ENCODE measurements at places on chromosomes 16 and 17.

DNA sequence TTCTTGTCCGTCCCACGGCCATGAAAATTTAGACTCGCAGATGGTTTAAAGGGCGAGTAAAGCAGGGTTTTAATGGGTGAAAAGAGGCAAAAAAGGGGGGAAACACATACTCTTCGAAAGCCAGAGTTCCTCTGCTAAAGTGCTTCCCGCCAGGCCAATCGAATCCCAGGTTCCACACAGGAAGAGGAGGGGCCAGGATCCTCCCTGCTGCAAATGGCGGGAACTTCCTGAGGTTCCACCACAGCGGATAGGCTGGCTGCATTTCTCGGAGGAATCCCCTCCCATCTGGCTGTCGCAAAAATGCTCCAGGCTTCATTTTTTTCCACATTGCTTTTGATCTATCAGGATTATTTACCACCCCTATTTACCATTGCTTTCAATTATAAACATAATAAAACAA, 670.1 kb upstream of the CA10 start:
- DNase-seq: no peak

GRCh38 chr17:81090361-81091136, 55.6 kb downstream of the BAIAP2 start:
- peak; percentile 17 for DNase-seq

GRCh38 chr17:35825206-35825605, 15.9 kb downstream of the TAF15 start:
- no peak for DNase-seq

- DNase-seq: no peak
Measured at GRCh38 chr17:66570447-66571195, 264.3 kb upstream of the CACNG5 start.

DNA sequence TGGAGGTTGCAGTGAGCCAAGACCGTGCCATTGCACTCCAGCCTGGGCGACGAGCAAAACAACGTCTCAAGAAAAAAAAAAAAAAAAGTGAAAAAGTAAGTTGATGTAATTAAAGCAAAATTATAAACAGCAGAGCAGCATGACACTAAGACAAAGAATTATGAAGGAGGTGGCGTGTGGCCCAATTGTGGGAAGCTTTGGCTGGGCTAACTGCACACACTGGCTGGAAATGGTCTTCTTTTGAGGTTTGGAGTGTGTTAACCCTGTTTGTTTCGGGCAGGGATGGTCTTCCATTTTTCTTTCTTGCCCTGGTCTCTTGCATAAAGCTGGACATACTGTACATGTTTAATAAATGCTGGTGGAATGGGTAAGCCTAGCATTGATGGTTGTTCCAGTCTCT, 54.8 kb downstream of the RAP1GAP2 start:
- no peak for DNase-seq

DNA sequence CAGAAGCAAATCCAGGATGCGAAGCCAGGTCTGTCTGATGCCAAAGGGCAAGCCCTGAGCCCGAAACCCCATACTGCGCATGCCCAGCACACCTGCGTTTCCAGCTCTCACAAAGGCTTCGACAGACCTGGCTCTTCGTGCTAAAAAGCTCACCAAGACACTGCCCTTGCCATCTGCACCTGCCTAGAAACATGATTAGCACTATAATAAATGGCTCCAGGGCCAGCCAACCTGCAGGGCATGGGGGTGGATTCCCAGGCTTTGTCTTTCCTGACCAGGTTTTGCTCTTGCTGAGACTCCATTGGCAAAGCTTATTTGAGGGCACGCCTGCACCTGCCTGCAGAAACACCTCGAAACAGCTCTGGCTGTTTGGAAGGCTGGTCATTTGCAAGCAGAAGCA, 14.4 kb upstream of the PLD6 start:
- no peak for DNase-seq

DNA sequence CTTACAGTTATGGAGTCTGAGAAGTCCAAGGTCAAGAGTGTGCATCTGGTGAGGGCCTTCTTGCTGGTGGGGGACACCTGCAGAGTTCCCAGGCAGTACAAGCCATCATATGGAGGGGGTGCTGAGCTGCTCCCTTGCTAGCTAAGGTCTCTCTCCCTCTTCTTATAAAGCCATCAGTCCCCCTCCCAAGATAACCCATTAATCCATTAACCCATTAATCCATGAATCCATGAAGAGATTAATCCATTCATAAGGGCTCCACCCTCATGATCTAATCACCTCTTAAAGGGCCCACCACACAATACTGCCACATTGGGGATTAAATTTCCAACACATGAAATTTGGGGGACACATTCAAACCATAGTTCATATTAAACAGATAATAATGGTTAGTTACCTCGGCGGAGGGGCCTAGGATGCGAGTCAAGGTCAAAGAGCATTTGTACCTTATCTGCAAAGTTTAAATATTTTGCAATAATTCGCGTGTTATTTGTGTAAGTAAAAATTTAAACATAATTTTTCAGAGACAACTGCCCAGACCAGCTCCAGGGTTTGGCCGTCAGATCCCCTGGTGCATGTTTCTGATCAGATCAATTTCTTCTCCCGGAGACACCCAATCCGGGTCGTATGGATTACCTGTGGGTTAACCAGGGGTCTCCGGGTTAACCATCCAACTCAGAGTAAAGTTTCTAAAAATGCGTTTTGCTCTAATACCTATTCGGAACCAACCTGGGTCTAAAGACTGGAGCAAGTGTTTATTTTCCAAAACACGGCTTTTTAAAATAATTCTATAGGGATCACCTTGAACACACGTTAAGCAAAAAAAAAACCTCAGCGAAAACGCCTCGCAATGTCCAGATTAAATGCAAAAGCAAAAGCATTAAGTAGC, 740 bp upstream of the POLR3E start:
- no peak for DNase-seq

GRCh38 chr16:51755577-51756355, 604.7 kb upstream of the SALL1 start:
- no peak for DNase-seq

DNA sequence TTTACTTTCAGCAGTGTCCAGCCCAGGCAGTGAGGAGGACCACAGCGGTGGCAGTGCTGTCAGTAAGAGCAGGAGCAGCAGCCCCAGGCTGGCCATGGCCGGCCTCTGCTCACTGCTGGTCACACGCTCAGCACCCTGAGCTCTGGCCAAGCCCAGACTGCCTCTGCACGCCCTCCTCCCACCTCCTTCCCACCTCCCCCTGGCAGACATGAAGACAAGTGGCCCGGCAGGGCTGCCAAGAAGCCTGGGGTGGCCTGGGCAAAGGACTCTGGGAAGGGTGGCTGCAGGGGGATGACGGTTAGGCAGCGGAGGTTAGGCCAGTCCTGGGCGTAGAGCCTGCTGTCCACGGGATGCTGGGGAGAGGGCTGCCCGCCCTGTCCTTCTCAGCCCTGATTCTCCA, at the start of gene C16orf89:
TSS of gene C16orf89 (minus strand) at position 144 of the 400 bp plus-strand sequence. CDS start at position 96, 48 bp downstream.
- DNase-seq: no peak

DNA sequence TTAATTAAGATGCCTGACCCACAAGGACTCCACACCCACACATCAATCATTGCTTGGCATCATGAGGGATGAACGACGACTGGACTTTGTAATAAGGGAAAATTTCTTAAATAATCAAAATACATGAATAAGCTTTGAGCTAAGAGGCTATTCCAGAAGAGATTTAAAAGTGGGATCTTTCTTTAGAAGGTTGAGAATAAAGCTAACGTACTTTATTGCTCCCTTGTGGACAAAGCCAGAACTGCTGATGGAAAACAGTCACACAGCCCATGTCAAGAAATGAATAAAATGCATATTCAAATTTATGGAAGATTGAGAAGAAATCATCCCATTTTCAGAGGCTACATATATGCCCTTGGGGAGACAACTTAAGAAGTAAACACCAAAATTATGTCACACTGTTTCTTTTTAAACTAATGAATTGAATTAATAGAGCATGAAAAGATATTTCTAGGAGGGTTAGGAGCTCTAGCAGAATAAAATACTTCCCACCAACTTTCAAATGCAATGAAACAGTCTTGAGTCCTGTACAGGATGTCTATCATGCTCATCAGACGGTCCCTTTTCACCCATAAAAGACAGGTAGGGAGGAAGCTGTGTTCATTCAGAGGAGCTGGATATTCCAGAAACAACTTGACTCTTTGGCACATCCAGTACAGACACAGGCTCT, 60.2 kb upstream of the PHOSPHO1 start:
- no peak for DNase-seq

DNA sequence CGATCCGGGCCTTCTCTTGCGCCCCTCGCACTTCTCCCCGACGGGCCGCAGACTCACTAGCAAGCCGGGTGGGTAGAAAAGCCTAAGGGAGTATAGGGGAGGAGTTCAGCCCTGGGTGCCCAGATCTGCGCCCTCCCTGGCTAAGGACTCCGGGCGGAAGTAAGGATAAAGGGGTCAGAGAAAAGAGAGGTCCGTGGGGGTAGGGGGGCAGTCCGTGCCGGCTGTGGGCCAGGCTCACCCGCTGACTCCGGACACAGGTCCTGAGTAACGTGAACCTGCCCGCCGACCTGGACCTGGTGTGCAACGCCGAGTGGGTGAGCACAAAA, 1.8 kb downstream of the NAGS start:
- peak; percentile 8 for DNase-seq

- no peak for DNase-seq
Measured at GRCh38 chr17:52170963-52171572, 12.6 kb upstream of the CA10 start.

GRCh38 chr17:20121359-20122253, 112.4 kb downstream of the SPECC1 start:
- peak; percentile 55 for DNase-seq

- DNase-seq: no peak
Measured at GRCh38 chr16:66264311-66265047, 102.0 kb upstream of the CDH5 start.

DNA sequence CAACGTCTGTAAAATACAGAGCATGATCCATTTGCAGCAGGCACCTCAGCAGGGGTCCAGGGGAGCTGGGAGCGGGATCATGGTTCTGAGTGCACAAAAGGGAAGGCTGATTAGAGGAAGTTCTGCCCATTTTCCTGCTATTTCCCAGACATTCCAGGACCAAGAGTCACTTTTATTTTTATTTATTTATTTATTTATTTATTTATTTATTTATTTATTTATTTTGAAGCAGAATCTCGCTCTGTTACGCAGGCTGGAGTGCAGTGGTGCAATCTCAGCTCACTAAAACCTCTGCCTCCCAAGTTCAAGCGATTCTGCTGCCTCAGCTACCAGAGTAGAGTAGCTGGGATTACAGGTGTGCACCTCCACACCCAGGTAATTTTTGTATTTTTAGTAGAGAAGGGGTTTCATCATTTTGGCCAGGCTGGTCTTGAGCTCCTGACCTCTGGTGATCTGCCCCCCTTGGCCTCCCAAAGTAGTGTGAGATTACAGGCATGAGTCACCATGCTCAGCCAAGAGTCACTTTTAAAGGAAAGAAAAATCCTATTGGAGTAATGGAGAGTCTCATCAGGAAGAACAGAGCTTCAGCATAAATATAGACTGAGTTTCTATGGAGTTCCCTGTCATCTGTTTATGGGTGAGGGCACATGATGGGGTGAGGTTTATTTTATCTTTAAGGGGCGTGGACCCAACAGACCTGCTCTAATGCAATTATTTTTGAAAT, 355.2 kb downstream of the HAPSTR1 start:
- DNase-seq: no peak

GRCh38 chr17:58341861-58342475, 10.0 kb downstream of the SUPT4H1 start:
- DNase-seq: no peak

- no peak for DNase-seq
Measured at GRCh38 chr17:46106966-46107644, 86.1 kb downstream of the KANSL1 start.

GRCh38 chr16:64061621-64062020, 1060.2 kb downstream of the CDH11 start:
- no peak for DNase-seq

GRCh38 chr16:29674188-29674587, 4.8 kb upstream of the QPRT start:
- DNase-seq: no peak

DNA sequence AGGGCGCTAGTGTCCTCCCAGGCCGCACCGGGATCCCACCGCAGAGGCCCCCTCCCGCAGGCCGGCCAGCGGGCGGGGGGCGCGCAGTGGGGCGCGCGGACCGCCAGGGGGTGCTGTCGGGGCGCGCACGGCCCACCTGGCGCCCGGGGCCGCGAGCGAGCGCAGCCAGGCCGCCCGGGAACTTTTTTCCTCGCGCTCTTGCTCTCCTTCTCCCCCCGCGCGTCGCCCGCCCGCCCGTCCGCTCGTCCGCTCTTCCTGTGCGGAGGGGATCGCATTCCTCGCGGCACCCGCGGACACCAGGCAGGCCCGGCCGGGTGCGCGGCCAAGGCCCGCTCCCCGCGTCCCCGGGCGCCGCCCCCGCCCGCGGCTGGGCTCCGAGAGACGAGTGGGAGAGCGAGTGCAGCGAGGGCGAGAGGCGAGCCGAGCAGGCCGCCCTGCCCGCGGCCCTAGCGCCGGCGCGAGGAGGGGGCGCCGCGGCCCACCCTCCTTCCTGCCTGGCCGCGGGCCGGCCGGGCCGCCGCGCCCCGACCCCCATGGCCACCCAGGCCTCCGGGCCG, at the start of gene RAI1:
TSS of gene RAI1 (plus strand) at position 272 of the 557 bp plus-strand sequence. CDS start 111,491 bp downstream, outside the sequence.
- peak; percentile 58 for DNase-seq

DNA sequence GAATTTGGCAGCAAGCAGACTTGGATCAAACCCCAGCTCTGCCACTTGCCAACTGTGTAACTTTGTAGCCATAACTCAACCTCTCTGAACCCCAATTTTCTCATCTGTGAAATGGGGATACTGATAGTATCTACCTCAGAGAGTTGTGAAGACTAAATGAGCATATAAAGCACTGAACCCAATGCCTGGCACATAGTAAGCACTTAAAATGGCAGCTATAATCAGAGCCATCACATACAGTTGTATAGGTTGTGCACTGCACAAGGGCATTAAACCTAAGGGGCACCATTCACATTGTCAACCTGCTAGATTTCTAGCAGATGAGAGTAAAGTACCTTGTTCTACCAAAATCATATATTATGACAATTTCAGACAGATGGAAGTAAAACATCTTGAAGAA, 10.6 kb upstream of the CPNE2 start:
- DNase-seq: no peak

GRCh38 chr17:70863436-70864248, 694.3 kb downstream of the KCNJ2 start:
- no peak for DNase-seq

- DNase-seq: no peak
Measured at GRCh38 chr17:2398182-2398581, 2.7 kb downstream of the MNT start.

DNA sequence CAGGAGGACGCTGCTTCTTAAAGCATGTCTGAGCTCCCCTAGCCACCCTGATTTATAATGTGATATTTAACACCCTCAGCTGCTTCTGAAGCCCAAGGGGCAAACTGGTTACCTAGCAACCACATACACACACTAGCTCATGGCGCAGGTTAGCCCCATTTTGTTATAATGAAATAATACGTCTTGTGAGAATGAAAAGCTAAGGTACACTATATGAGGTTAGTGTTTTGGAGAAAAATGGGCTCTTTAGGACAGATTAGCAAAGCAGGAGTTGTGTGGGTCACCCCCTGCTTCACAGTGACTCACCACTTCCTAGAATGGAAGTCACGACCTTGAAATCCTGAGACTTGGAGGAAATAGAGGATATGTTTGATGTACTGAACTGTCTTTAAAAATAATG, 404.8 kb upstream of the HSBP1 start:
- DNase-seq: no peak
